NCI-H446 (cell line): ENCODE measurements at places on chromosomes 12 and 14.

- peak; percentile 70 for DNase-seq
Measured at GRCh38 chr12:109432842-109433304, 44.2 kb downstream of the KCTD10 start.

DNA sequence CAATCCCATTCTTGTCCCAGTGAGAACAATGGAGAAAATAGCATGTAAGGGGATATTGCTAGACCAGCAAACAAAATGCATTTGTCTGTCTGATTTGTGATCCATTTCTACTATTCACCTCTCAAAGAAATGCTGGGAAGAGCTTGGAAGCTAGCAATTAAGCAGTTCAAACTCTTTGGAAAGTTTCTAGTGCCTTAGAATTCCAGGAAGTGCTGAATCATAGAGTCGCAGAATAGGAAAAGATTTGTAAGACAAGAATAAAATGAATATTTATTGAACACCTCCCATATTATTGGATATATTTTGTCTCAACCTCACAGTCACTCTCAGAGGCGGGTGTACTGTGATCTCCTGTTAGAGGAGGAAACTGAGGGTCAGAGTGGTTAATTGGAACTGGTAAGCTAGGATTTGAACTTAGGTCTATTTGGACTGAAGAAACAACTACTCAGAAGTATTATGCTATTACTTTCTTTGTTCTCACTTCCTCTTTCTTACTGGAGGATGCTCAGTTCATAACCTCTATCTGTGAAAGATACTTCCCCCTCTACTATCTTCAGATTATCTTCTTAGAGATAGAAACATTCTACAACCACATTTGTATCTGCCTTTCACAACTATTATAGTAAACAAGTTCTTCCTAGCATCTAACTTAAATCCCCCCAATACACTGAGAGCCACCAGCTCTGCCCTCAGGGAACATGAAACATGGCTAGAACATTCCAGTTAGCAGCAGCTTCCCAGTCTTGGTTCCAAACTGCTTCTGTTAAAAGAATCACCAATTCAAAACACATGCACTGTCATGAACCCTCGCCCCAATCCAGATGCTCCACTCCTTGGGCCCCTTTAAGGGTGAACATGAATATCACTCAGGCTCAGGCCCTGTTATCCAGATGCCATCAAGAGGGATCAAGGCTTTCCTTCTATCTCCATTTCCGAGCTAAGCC lies 64.2 kb downstream of the DRAM1 start:
- no peak for DNase-seq

GRCh38 chr14:54443981-54444380 lies 2.8 kb upstream of the CNIH1 start:
- DNase-seq, result no peak

- DNase-seq, result no peak
Measured at GRCh38 chr14:74932401-74932901, 9.4 kb upstream of the RPS6KL1 start.

DNA sequence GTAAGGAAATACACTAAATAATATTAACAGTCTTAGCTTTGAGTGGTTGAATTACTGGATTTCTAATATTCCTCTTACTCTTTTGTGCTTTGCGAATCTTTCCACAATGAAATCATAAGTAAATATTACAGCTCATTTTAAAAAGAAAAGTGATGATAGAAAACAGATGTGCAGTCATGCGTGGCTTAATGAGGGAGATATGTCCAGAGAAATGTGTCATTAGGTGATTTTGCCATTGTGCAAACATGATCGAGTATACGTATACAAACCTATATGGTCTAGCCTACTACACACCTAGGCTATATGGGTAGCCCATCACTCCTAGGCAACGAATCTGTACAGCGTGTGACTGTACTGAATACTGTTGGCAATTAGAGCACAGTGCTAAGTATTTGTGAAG lies 59.3 kb downstream of the SLC15A5 start:
- DNase-seq, result no peak

- DNase-seq, result no peak
Measured at GRCh38 chr12:43840338-43840737, 4.5 kb downstream of the TMEM117 start.
